ENCODE measurements at places on chromosomes 3 and 15. TPM values are rescaled to one million over a fixed set of nuclear protein-coding genes. Genes with fewer than 3 reads are reported as not detected.
A peak's percentile ranks its signal among the peaks of the same experiment; 100 is the strongest.

DNA sequence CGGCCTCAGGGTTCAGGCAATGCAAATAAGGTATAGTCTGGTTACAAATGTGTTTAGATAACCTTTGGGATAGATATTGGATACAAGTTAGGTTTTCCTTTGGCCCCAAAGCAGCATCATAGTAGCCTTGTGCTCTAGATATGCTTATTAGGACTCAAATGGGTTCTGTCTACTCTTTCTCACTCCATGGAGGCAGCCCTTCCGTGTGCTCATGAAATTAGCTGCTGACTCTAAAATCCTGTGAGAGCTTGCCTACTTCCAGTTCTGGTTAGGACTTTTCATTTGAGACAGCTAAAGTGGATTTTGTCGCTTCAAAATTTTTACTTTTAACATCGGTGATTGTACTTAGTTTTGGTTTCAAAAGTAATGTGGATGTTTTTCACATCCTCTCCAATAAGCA lies 1.6 kb downstream of the CDV3 start:
- DNase-seq, result no peak

Gene RTP3
- total RNA-seq, result 0.20 TPM

GRCh38 chr3:139465636-139466035 lies 10.7 kb downstream of the RBP2 start:
- no peak for DNase-seq

- peak; percentile 86 for DNase-seq
Measured at GRCh38 chr15:63135804-63136203, 14.1 kb downstream of the LACTB start.

DNA sequence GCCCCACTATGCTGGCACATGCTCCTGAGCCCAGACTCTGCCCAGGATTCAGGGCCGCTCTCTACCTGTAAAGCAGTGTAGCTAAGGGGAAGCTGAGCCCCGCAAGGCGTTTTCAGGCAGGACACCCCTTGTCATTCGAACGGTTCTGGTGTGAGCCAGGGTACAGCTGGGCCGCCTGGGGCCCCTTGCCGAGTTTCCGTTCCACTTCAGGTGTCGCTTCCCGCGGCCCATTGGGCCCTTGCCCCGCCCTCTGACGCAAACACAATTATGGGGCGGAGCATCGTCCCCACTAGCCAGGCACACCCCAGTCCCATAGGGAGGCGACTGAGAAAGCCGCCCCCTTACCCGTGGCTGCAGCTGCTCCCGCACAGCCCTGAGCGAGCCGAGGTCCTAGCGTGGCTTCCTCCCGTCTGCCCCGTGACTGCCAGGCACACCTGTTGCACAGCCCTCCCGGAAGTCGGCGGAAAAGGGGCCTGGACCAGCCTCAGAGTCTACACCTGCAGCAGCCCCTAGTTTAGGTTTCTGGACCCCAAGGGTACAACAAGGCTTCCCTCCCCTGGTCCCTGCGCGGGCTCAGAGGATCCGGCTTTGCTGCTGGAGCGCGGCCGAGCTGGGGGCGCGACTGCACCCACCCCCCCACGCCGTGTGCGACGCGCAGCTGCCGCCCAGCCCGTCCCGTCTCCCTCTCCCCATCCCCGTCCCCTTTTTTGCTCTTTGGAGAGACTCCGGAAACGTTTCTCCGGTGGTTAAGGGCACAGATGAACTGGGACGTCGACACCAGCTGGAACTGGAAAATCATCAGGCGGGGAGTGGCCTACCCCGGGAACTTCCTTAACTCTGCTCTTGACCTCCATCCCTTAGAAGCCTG lies at the start of gene PLSCR2:
Gene PLSCR2, minus strand, starts transcription at position 412 of the 868 bp plus-strand sequence. CDS start 9,657 bp downstream, outside the sequence.
- DNase-seq, result peak; percentile 20

DNA sequence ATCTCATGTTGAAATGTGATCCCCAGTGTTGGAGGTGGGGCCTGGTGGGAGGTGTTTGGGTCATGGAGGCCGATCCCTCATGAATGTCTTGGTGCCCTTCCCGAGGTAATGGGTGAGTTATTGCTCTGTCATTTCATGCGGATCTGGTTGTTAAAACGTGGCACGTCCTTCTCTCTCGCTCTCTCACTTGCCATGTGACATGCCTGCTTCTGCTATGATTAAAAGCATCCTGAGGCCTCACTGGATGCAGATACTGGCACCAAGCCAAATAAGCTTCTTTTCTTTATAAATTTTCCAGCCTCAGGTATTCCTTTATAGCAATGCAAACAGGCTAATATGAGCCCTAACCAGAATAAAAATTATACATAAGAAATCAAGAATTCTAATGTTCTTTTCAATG lies 31.7 kb upstream of the HACD2 start:
- DNase-seq, result no peak
